ENCODE measurements at places on chromosomes 5 and 9.

- no peak for DNase-seq
Measured at GRCh38 chr5:159398936-159399335, 68.6 kb upstream of the IL12B start.

DNA sequence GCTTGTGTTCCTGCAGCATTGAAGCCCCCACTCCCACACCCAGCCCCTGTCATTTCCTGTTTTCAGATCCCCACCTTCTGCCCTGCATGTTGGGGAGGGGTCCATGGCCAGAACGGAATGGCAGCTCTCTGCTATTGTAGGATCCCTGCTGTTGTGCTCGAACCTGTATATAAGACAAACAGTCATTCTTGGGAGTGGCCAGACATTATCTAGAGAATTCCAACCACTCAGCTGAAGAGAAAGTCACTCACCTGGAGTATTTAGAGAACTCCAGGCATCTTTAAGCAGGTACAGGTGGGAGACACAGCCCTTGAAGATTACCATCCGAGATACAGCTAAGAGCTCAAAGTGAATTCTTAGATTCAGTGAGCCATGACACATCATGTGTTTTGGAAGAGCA is 96.1 kb downstream of the C9orf152 start:
- peak; percentile 32 for DNase-seq

GRCh38 chr5:74040065-74040551 is 414.1 kb downstream of the ARHGEF28 start:
- DNase-seq, result no peak

DNA sequence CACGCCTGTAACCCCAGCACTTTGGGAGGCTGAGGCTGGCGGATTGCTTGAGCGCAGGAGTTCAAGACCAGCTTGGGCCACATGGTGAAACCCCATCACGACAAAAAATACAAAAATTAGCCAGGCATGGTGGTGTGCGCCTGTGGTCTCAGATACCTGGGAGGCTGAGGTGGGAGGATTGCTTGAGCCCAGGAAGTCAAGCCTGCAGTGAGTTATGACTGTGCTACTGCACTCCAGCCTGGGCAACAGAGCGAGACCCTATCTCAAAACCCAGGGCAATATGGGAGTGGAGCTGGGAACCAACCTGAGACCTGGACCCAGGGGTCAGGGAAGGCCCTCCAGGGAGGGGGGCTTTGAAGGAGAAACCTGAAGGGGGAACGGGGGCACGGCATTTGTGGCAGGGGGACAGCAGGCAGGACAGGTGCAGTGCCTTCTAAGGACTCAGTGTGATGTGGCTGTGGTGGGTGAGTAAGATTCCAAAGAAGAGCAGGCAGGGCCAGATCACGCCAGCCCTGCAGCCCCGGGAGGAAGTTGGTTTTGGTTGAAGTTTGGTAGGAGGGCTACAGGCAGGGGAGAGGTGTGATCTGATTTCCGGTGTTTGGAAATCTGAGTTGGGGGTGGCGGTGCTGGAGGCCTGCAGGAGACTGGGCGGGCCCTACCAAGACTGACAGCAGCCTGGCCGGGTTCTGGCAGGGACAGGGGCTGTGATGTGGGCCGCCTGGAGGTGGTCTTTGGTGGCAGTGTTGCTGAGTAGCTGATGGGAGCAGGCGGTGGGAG is 46.2 kb downstream of the NTNG2 start:
- peak; percentile 62 for DNase-seq

GRCh38 chr5:14960120-14960462 is 88.5 kb upstream of the ANKH start:
- no peak for DNase-seq

- DNase-seq, result no peak
Measured at GRCh38 chr9:109558718-109559151, 60.6 kb upstream of the PTPN3 start.

DNA sequence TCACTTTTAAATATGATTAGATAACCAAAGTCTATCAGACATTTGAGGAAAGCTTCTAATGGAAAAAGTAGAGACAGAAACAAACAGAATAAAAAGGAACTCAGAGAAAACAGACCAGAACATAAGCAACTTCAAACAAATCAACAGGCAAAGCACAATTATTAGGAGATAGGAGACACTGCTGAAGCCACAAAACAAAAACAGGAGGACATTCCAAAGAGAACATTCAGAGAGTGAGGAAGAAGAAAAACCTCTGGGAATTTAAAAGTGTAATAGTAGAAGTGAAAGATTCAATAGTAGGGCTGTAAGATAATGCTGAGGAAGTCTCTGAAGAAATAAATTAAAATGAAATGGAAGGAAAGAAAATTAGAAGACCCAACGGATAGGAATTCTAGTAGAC is 83.2 kb upstream of the TBCA start:
- no peak for DNase-seq

- DNase-seq, result no peak
Measured at GRCh38 chr9:123167474-123167873, 100.9 kb downstream of the STRBP start.

- DNase-seq, result no peak
Measured at GRCh38 chr5:137627706-137628105, 108.2 kb downstream of the KLHL3 start.
